ENCODE measurements at places on chromosomes 5 and 9.

DNA sequence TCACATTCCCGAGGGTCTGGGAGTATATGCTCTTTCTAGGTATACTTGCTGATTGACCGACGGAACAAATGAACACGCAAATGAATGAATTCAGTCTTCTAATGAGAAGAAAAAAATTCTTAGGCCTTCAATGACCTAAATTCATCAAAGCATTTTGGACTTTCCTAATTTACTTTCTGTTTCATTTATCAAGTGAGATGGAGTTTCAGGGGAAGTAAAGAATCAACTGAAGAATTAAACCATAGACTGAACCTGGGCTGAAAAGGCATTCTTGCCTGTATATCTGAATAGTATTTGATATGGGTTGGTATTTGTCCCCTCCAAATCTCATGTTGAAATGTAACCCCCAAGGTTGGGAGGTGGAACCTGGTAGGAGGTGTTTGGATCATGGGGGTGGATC, 64.1 kb downstream of the ZFAND5 start:
- DNase-seq = no peak

- no peak for DNase-seq
Measured at GRCh38 chr5:78591972-78592700, 56.4 kb downstream of the LHFPL2 start.

GRCh38 chr5:80763873-80764647, 109.3 kb upstream of the DHFR start:
- DNase-seq = no peak

- DNase-seq = no peak
Measured at GRCh38 chr9:109046346-109046745, 33.0 kb upstream of the CTNNAL1 start.

DNA sequence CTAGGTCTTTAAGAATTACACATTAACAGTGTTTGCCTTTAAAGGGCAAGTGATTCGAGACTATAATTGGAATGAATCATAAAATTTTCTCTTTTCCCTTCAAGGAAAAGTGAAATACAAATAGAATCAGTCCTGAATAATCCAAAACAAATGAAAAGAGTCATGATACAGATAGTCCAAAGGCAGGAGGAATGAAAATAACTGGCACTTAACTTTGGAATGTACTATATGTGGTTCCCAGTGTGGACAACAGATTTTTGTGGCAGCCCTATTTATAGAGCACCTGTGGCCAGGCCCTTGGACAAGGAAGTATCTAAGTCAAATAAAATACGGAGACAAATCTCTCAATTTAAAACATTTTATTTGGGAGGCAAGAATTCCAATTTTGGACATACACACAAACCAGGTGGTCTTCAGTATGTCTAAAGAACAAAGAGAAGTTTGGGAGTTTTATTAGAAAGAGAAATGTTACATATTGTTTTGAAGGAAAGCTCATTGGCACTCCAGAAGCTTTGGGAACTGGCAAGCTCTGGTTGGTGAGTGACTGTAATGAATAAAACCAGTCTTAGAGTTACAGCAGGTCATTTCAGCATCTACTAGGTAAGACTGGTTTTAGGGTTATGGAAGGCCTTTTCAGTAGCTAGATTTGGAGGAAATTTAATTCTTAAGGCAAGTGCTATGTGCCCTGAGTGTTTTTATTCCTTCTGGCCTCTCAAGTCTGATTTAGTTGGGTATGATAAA, 116.0 kb upstream of the PAM start:
- DNase-seq = no peak

DNA sequence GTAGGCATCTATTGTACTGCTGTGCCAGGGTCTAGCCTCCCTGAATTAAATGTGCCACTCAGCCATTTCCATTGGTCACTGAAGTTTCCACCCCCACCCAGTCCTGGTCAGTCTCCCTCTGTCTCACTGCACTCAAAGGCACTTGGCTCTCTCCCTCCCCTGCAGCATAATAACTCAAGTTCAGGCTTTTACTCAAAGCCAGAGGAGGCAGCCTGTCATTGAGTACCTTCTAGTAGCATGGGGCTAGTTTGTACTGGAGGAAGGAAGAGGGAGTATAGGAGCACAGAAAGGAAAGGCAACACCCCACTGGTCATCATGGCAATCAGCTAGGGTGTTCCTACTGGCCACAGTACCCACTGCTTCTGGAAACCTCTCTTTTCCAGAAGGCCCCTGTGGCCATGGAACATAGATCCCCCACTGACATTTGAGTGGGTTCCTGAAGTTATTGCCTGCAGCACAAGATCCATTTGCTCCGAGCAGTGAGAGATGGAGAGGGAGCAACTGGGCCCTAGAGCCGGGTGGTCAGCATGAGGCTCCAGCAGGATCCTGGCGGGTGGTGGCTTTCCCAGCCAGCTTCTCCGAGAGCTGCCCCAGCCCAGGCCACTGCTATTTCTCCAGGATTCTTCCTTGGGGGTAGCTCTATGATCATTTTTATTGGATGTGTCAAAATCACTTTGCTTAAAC, 89.9 kb upstream of the CPEB4 start:
- no peak for DNase-seq

DNA sequence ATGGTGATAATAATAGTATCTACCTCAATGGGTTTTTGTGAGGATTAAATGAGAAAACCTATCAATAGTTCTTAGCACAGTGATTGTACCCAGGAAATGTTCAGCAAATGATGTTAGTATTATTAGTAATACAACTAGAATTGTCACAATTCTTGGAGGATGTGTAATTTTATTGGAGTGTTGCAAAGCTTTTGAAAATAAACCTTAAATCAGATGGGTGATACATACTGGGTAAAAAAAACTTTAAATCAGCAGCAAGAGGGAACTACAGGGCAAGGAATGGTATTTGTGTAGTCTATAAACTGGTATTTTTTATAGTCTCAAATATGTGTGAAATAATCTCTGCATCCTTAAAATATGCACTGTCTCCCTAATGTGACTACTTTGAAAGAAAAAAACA, 371.6 kb downstream of the PIK3R1 start:
- DNase-seq = no peak

- no peak for DNase-seq
Measured at GRCh38 chr5:80867233-80867632, 92.9 kb upstream of the RASGRF2 start.

DNA sequence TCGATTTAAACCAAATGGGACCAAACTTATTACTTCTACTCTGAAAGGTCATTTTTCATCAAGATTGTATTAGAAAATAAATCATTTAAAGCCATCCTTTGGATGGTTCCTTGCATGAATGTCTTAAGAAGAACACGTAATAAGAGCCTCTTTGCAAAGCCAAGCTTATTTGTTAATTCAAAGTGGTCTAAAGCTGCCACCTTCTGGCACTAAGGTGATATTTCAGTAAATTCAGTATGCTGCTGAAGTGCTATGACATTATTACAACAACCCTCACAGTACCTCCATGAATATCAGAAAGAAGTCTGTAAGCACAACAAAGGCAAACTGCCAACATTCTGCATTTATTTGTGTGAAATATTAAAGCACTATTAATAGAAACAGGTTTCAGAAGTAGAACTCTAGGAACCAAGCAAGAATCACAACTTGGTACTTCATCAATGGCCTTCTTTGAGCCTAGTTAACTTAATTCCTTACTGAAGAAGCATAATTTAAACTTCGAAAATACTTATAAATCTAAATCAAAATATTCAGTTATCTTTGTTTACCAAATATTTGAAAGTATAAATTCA, 53.1 kb upstream of the TYRP1 start:
- no peak for DNase-seq

DNA sequence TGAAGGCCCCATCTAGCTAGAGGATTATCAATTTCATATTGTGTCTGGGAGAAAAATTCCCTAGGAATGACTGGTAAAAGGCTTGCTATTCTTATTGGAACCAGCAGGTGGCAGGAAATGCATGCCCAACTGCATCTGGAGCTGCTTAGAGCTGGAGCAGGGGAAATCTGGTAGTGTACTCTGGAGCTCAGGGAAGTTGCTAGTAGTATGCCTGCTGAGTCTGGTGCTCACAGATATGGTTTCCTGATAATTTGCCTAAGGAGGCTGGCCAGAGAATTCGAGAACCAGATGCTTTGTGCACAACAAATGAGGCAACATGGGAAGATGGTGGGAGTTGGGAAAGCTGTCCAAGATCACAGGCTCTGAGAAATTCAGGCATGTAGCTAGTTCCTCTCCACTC, 53.7 kb downstream of the G3BP1 start:
- peak; percentile 40 for DNase-seq

GRCh38 chr5:172719211-172719610, 51.8 kb downstream of the DUSP1 start:
- DNase-seq = peak; percentile 4

DNA sequence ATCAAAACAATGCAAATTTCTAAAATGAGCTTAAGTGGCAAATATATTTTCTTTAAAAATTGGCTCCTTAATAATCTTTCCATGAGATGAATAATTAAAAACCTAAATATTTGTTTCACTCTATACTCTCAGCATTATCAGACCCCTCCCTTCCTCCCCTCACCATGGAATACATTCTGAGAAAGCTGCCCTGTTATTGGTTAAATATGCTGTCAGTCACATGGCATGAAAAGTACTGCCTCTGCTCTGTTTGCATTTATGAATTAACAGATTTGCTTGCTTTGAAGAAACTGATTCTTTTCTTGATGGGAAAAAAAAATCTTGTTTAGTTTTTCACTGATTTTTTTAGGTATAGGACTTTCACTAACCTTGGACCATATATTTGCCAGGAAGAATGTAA, 17.0 kb upstream of the RPS23 start:
- DNase-seq = no peak

GRCh38 chr9:109117856-109118807, 1.6 kb downstream of the TMEM245 start:
- peak; percentile 76 for DNase-seq

GRCh38 chr9:127873886-127874285, 3.6 kb downstream of the AK1 start:
- DNase-seq = peak; percentile 87

GRCh38 chr5:129431406-129431805, 28.7 kb upstream of the ADAMTS19 start:
- DNase-seq = no peak

- DNase-seq = peak; percentile 35
Measured at GRCh38 chr5:2038321-2039179, 155.8 kb upstream of the IRX4 start.

DNA sequence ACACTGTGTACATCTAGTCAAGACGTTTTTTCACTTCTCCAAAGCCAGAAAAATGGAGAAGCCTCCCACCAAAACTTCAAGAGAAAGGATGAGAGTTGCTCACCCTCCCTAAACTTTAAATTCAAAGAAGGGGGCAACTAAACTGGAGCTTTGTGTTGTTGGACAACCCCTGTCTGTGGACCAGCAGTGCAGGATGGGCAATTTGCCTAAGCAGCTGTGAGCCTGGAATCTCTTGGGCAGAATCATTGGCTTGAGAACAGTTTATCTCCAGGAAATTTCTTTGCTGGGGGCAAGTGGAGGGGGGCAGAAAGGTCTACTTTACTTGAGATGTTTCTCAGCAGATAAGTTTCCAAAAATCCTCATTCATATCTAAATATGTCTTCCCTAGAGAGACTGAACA, 151.8 kb downstream of the MUSK start:
- peak; percentile 83 for DNase-seq

Data from posterior cingulate gyrus (tissue), 11 donors.